Thoracic aorta (tissue), 2 donors: ENCODE measurements at places on chromosomes 7 and 10. TPM values are rescaled to one million over a fixed set of nuclear protein-coding genes. Genes with fewer than 3 reads are reported as not detected.
A peak's percentile ranks its signal among the peaks of the same experiment; 100 is the strongest.

The FAM25G gene
- total RNA-seq: not detected

The CYP51A1 gene
- 22.6 TPM for total RNA-seq

The GIMAP5 gene
- total RNA-seq: 35.9 TPM

The UNCX gene
- not detected for total RNA-seq

DNA sequence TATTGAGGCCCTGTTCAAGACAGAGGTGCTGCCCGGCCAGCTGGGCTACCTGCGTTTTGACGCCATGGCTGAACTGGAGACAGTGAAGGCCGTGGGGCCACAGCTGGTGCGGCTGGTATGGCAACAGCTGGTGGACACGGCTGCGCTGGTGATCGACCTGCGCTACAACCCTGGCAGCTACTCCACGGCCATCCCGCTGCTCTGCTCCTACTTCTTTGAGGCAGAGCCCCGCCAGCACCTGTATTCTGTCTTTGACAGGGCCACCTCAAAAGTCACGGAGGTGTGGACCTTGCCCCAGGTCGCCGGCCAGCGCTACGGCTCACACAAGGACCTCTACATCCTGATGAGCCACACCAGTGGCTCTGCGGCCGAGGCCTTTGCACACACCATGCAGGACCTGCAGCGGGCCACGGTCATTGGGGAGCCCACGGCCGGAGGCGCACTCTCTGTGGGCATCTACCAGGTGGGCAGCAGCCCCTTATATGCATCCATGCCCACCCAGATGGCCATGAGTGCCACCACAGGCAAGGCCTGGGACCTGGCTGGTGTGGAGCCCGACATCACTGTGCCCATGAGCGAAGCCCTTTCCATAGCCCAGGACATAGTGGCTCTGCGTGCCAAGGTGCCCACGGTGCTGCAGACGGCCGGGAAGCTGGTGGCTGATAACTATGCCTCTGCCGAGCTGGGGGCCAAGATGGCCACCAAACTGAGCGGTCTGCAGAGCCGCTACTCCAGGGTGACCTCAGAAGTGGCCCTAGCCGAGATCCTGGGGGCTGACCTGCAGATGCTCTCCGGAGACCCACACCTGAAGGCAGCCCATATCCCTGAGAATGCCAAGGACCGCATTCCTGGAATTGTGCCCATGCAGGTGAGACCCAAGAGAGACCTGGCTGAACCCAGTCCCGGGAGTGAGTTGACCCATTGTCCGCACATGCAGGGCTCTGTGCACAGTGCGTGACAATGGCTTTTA lies 2.8 kb downstream of the RBP3 start:
- no peaks in the 10 kb centered on the region for H3K27me3 ChIP-seq
- no peaks in the 10 kb centered on the region for H3K4me1 ChIP-seq
- H3K36me3 ChIP-seq: no peaks in the 10 kb centered on the region
- no peak overlapping the region for H3K27ac ChIP-seq

DNA sequence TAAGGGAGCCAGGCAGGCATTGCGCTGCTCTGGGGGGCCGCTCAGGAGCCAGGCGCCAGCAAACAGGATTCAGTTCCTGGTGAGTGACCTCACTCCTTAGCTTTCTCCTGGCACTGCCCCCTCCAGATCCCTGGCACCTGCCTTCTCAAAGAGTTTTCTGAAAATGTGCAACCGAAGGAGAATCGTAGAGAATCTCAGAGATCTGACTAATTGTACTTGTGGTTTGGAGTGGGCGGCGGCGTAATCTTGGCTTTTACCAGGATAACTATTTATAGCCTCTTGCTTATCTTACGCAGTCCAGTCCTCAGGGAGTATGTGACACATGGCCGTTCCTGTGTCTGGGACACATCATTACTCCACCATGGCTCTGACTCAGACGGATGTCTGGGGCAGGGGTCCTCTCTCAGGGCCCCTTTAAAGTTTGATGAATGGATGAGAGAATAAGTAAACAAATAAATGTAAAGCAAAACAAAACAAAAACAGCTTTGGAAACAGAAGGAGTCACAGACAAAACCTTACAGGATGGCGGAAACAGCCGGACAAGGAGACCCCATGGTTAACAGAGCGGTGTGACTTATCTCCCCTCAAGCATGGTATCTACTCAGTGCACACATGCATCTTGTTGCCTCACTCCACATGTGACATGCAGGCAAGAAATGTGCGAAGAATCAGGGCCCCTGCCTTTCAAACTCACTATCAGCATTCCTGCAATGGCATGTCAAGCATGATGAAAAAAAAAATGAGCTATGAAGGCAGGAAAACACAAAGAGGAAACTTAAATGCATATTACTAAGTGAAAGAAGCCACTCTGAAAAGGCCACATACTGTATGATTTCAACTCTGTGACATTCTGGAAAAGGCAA lies 99.7 kb downstream of the TNS3 start:
- H3K27ac ChIP-seq: peak overlapping the region; percentile 80
- H3K4me3 ChIP-seq: peak overlapping the region; percentile 44
- H3K36me3 ChIP-seq: no peaks in the 10 kb centered on the region
- peaks cover 38% of the 10 kb centered on the region for H3K4me1 ChIP-seq
- H3K27me3 ChIP-seq: no peaks in the 10 kb centered on the region
- DNase-seq: peak; percentile 54

- H3K4me3 ChIP-seq: no peak overlapping the region
- no peak for DNase-seq
- H3K27me3 ChIP-seq: no peaks in the 10 kb centered on the region
- H3K4me1 ChIP-seq: peaks cover 7% of the 10 kb centered on the region
Measured at GRCh38 chr10:8331387-8331786, 276.9 kb downstream of the GATA3 start.

DNA sequence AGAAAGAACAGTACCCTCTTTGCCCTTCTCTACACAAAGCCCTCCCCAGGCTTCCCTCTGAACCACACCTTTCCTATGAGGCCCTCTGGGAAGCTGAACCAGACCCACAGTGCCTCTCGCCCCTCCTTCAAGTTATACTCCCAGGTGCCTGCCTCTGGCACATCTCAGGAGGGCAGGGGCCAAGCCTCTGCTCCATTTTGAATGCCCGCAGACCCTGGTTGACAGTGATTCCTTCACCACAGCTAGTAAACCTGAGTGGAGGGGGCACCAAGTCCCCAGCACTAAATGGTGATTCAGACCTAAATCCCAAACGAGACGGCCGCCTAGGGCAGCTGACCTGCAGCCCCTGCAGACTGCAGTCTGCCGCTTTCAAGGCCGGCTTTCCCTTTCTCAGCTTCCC lies 230.5 kb upstream of the ZNF32 start:
- peaks cover 4% of the 10 kb centered on the region for H3K4me1 ChIP-seq
- DNase-seq: no peak
- H3K4me3 ChIP-seq: no peak overlapping the region

- no peaks in the 10 kb centered on the region for H3K27me3 ChIP-seq
- peak within 1 kb of the TSS; percentile 37 for H3K27ac ChIP-seq
- peaks cover 4% of the 10 kb centered on the region for H3K4me1 ChIP-seq
Measured at GRCh38 chr7:132575982-132576720, at the start of gene PLXNA4. Gene PLXNA4 (minus strand): TSS chr7:132576470. CDS start chr7:132508693, 67,777 bp downstream.

GRCh38 chr7:155825336-155825735 lies 13.1 kb upstream of the SHH start:
- no peaks in the 10 kb centered on the region for H3K27me3 ChIP-seq
- no peak overlapping the region for H3K4me3 ChIP-seq
- no peaks in the 10 kb centered on the region for H3K36me3 ChIP-seq

DNA sequence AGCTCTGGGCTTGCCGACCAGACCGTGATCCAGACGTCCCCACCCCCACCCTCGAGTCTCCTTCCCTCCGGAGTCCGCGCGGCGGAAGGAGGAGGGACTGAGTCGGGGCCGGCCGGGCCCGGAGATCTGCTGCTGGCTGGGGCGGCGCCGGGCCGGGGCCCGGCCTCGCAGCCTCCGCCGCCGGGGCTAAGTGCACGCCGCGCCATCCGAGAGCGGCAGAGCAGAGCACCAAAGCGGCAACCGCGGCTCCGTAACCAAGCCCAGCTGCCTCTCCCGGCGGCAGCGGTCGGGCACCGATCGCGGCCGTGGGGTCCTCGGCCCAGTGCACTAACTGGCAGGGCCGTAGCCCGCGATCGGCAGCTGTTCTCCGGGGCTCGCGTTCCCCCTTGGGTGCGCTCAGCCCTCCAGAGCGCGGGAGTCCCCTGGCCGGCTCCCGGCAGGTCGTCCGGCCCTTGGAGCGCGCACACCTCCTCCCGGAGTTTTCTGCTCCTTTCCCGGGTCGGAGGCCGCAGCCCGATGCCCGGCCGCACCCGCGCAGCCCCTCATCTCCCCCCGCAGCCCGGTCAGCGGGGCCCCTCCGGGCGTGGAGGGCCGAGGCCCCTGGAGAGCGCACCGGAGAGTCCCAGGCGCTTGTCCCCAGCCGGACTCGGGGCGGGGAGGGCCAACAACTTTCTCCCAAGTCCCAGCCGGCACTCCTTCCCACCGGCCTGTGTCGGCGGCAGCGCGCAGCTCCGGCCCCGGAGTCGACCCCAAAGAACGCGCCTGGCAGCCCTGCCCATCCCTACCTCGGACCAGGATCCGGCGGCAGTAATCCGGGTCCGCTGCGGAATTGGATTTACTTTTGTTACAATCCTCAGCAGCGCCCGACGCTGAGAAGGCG lies 799 bp downstream of the VAX1 start:
- peaks cover 16% of the 10 kb centered on the region for H3K4me1 ChIP-seq
- H3K36me3 ChIP-seq: no peaks in the 10 kb centered on the region
- H3K4me3 ChIP-seq: peak overlapping the region; percentile 65
- peaks cover 15% of the 10 kb centered on the region for H3K27me3 ChIP-seq
- DNase-seq: no peak
- H3K27ac ChIP-seq: no peak overlapping the region

DNA sequence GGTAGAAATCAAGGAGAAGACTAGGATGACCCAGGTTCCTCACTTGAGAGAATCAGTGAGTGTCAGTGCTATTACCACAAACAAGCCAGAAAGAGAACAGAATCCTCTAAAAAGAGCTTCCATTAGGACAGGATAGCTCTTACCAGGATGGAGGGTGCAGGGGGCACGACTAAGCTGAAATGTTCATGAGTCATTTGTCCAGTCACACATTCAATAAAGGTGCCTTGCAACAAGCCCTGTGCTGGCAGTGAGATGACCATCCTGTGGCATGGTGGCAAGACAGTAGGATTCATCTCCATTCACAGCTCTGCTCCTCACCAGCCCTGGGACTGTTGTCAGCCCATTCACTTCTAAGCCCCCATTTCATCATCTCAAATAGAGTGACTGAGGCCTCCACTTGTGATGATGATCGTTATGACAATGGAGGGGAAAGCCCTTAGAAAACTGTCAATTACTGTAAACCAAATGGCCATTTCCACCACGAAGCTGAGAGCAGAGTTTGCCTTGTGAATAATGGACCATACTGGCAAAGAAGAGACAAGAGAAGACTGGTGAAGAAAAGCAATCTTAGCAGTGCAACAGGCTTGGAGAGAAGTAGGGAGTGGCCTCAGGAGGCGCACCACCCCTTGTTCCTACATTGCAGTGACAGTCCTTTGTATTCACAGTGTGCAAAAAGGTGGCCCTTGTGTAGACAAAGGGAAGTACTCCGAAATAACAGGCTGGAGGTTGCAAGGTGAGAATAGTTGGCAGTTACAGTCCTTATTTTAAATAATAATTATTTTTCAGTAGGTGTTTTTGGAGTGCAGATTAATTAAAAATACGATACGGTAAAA lies 9.0 kb upstream of the WIPF3 start:
- DNase-seq: no peak
- H3K4me3 ChIP-seq: no peak overlapping the region
- H3K4me1 ChIP-seq: no peaks in the 10 kb centered on the region
- no peak overlapping the region for H3K27ac ChIP-seq
- no peaks in the 10 kb centered on the region for H3K36me3 ChIP-seq
